ENCODE measurements at places on chromosomes 2 and 18.
A peak's percentile ranks its signal among the peaks of the same experiment; 100 is the strongest.

- H3K4me1 ChIP-seq = no peaks in the 10 kb centered on the region
- no peak overlapping the region for H3K27ac ChIP-seq
- H3K36me3 ChIP-seq = no peaks in the 10 kb centered on the region
- no peak for DNase-seq
- no peaks in the 10 kb centered on the region for H3K27me3 ChIP-seq
Observed at GRCh38 chr18:61350578-61350977, 17.3 kb downstream of the CDH20 start.

DNA sequence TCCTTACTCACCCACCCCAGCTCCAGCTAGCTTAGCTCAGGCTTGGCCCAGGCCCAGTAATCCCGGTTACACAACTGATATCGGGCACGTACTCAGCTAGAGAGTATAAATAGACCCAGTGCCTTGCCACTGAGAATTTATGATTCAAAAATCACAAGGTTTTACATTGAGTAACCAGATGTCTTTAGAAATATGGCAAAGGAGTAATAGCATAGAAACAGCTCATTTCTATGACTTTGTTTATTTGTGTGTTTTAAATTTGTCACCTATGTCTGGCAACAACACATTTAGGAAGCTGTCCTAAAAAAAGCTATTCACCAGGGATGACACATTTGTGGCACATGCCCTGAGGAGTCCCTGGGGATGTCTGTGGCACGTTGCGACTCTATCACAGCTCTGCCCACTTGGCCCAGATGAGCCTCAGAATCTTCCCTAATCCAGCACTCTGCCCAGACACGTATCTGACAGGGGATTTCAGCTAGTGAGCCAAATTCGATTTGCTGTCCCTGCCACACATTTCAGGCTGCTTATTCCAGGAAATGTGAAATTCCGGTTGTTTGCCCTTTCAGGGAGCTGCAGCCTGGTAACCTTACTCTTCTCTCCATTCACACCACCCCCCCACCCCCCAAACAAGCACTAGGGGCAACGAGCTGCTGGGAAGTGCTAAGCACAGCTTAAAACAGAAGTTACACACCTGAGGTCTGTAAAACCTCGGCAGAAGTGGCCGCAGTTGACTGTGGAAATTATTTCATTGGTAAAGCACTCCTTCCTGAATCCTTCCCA, 85.4 kb upstream of the ZCCHC2 start:
- no peak for DNase-seq
- H3K27me3 ChIP-seq = no peaks in the 10 kb centered on the region
- no peak overlapping the region for H3K4me3 ChIP-seq
- no peaks in the 10 kb centered on the region for H3K36me3 ChIP-seq
- peaks cover 15% of the 10 kb centered on the region for H3K4me1 ChIP-seq
- peak overlapping the region; percentile 17 for H3K27ac ChIP-seq

DNA sequence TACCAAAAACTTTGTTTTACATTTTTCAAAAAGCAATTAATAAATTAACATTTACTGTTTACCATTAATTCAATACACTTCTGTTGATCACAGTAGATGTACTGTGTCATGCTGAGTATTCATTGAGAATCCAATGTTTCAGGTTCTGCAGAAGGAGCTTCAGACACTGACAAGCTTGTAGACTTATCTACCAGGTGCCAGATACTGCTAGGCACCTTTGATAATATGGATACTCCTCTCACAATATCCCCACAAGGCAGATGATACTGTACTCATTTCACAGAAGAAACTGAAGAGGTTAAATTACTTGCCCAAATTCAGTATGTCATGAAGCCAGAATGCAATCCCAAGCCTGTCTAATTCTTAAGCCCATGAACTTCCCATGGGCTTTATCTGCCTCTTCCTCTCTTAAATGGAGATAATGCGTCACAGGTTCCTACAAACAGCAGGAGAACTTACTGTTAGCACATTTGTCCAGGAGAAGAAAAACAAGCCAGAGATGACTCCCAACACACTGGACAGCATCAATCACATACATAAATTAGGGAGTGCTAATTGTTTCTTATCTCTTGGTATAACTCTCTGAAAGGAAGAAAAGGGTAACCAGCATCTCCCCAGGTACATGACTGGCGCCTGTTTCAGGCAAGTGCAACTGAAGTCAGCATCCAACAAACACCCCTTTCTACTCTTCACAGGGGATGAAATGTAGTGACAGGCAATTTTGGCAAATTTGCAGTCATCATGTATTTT, 27.4 kb downstream of the ITSN2 start:
- H3K36me3 ChIP-seq = no peaks in the 10 kb centered on the region
- H3K27ac ChIP-seq = no peak overlapping the region
- no peaks in the 10 kb centered on the region for H3K27me3 ChIP-seq
- no peak for DNase-seq
- no peaks in the 10 kb centered on the region for H3K4me1 ChIP-seq

- H3K36me3 ChIP-seq = peaks cover under 1% of the 10 kb centered on the region
Observed at GRCh38 chr2:71154798-71155197, 24.4 kb downstream of the MPHOSPH10 start.

DNA sequence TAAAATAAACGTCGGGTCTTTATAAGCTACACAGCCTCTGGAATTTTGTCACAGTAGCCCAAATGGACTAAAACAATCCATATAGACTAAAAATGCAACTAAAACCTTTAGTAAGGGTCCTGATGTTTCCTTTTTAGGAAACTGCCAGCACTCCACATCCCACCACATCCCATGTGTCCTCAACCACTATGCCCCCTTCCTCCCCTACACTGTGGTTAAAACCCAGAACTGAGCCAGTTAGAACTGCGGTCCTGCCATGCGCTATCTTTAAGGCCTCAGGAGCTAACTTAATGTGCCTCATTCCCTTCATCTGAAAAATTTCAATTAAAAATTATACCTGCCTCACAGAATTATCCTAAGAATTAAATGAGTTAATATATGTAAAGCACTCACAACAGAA, 41.1 kb downstream of the ACVR1 start:
- H3K36me3 ChIP-seq = no peaks in the 10 kb centered on the region
- no peak for DNase-seq
- no peaks in the 10 kb centered on the region for H3K27me3 ChIP-seq
- no peak overlapping the region for H3K4me3 ChIP-seq
- H3K27ac ChIP-seq = no peak overlapping the region
- peaks cover 45% of the 10 kb centered on the region for H3K4me1 ChIP-seq

DNA sequence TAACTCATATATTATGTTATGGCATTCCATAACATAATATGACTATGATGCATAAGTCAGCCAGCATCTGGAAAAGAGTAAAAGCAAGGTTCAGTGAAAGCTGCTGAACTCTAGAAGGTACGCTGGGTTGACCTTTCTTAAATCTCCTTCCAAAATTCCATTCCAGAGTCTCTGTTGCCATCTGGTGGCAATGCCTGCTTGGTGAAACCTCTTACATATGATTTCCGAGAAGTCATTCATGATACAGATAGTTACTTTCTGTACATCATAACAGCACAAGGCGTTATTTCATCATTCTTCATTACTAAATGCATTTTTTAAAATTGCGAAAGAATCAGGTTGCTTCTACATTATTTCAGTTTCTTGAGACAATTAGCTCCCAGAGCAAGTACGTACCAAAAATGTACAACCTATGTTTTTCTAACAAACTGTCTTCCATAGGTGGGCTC, 7.0 kb upstream of the EPG5 start:
- H3K27me3 ChIP-seq = no peaks in the 10 kb centered on the region
- no peaks in the 10 kb centered on the region for H3K4me1 ChIP-seq
- H3K4me3 ChIP-seq = peak overlapping the region; percentile 23
- no peak overlapping the region for H3K27ac ChIP-seq
